ENCODE measurements at places on chromosomes 4 and X.

GRCh38 chr4:139455126-139455538 lies 1.2 kb downstream of the RAB33B start:
- DNase-seq: no peak

DNA sequence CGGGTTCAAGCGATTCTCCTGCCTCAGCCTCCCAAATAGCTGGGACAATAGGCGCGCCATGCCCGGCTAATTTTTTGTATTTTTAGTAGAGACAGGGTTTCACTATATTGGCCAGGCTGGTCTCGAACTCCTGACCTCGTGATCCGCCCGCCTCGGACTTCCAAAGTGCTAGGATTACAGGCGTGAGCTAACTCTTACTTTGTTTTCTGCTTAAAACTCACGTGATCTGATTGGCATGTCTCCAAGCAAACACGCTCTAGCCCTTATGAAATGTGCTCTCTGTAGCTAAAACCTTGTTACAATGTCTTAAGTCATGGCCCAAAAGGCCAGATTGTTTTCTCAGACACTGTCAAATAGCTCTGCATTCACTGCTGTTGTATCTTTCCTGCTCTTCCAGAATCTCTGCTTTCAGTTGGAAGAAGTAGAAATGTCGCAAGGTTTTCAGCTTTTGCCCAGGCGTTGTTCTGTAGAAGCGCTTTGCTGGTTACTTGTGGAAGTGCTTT lies 39.7 kb upstream of the OGT start:
- DNase-seq: no peak

DNA sequence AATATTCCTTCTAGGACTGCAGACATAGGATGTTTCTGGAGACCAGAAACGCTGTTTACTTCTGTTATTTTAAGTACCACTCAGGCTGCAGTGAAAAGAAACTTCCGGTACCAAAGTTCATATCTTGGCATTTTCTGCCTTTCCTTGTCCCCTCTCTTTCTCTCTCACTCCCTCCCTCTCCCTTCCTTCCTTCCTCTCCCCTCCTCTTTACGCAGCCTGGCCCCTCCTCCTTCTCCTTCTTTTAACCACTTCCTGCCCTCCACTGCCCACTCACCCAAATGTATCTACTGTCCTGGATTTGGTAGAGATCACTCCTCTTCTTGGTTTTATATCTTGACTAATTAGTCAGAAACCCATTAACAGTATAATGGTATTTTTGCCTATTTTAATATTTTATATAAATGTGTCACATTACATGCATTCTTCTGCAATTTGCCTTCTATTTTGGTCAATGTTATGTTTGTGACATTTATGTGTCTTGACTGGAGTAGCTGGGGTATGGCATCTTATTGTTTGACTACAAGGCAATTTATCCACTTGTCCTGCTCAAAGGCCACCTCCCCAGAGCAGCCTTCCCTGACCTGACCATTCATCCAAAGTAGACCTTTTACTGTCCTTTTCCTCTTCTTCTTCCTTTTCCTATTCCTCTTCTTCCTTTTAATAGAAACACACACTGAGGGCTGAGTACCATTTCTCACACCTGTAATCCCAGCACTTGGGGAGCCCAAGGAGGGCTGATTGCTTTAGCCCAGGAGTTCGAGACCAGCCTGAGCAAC lies 56.9 kb downstream of the BCOR start:
- no peak for DNase-seq

- no peak for DNase-seq
These were observed 114.5 kb downstream of the TSPAN7 start for GRCh38 chrX:38675856-38676255.

Measured in activated T-cell treated with anti-CD3 and anti-CD28 coated beads for 4 hours (primary cell).